ENCODE measurements at places on chromosomes 12 and 14. TPM values are rescaled to one million over a fixed set of nuclear protein-coding genes. Genes with fewer than 3 reads are reported as not detected.

The KCNA1 gene
- 1.0 TPM for polyA plus RNA-seq

GRCh38 chr12:76768576-76768975 is 4.7 kb downstream of the ZDHHC17 start:
- DNase-seq, result no peak

DNA sequence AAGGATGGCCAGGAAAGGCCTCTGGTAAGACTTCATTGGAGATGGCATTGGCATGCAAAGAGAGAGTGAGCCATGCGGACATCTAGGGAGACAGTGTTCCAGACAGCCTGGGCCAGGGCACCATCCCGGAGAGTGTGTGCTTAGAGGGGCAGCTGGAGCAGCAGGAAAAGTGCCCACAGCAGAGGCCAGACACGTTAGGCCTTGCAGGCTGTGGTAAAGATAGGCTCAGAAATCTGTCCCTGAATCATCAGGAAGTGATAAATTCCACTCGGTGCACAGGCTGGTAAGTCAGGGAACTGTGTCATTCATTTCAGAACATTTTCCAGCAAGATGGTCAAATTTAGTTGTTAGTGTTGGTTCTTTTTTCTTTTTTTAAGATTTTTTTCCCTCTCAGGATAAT is 8.8 kb downstream of the GALNT16 start:
- DNase-seq, result no peak

DNA sequence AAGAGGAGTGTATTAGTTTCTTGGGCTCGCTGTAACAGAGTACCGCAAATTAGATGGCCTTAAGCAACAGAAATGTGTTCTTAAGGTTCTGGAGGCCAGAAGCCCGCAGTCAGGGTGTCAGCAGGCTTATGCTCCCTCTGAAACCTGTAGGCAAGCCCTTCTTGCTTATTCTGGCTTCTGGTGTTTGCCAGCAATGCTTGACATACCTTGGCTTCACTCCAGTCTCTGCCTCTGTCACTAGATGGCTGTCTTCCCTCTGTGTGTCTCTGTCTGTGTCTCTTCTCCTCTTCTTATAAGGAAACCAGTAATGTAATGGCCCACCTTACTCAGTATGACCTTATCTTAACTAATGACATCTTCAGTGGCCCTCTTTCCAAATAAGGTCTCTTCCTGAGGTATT is 85.1 kb downstream of the DERA start:
- DNase-seq, result no peak

The LALBA gene
- not detected for polyA plus RNA-seq

- DNase-seq, result no peak
Observed at GRCh38 chr12:98334768-98335167, 180.6 kb upstream of the TMPO start.

DNA sequence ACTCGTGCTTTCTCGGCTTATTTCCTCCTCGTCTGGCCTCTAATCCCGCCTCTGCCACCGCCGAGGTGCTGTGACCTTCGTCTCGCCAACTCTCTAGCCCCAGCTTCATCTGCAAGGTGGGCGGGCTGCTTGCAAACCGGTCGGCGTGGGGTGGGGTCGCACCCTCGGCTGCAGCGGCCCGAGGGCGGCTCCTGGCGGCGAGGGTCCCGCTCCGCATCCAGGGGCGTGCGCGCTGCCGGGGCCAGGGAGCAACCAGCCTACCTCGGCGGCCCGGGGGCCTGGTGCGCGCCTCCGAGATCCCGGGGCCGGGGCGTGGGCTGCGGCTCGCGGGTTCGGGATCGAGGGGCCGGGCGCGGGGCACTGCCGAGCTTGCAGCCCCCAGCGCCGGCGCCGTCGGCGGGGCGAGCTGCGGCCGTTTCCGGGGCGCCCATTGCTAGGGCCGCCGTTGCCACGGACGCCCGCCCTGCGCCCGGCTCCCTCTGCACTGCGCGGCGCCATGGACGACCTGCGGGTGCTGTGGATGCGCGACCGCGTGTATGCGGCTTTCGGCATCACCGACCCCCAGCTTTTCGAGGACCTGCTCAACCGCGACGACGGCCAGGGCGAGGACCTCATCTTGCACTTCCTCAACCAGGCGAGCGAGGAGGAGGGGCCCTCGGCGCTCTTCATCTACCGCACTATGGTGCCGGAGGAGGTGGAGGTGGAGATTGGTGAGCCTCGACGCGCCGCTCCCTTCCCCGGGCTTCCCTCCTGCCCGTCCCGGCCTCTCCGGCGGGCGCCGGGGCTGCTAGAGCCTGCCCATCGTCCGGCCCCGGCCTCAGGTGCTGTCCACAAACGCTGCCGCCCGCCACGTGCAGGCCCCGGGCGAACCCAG is at the start of gene DNAH10:
DNAH10 (plus strand) TSS at position 461 of the 874 bp plus-strand sequence; CDS start at position 497, 36 bp downstream.
- DNase-seq, result no peak

DNA sequence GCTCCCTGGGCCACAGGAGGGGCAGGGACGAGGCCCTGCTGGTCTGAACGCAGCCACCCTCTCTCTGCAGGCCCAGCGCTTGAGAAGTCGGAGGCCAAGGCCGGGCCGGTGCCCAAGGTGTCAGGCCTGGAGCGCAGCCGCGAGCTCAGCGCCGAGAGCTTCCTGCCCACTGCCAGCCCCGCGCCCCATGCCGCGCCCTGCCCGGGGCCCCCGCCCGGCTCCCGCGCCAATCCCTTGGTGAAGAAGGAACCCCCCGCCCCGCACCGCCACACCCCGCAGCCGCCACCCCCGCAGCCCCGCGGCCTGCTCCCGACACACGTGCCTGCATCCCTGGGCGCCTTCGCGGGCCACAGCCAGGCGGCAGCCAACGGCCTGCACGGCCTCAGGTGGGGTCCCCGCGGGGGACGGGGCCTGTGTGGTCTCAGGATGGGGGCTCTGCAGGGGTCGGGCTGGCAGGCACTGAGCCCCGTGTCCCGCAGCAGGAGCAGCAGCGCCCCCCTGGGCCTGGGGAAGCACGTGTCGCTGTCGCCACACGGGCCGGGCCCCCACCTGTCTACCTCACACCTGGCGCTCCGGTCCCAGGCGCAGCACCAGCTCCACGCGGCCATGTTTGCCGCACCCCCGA is 40.4 kb downstream of the LRCOL1 start:
- DNase-seq, result no peak
